ENCODE measurements at places on chromosomes 6 and 20.

GRCh38 chr6:26432627-26433201 is 7.6 kb upstream of the BTN3A3 start:
- DNase-seq: no peak

GRCh38 chr20:4815628-4816027 is 93.9 kb downstream of the PRND start:
- DNase-seq: no peak

DNA sequence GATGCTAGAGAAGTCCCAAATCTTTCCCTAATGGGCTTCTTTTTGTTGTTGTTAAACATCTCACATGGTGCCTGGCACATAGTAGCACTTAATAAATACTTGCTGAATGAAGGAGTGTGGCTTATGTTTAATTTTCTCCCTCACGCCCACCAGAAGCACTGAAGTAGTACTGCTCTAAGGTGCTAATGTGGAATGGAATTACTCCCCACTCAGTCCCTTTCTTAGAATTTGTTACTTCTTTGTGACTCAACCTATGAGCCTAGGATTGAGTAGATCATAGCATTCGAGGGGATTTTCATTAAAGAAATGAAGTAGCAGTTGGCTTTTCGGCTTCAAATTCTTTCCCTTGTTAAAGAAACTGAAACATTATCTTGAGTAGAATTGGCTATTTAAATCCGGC is 192.8 kb downstream of the CLIC5 start:
- no peak for DNase-seq

DNA sequence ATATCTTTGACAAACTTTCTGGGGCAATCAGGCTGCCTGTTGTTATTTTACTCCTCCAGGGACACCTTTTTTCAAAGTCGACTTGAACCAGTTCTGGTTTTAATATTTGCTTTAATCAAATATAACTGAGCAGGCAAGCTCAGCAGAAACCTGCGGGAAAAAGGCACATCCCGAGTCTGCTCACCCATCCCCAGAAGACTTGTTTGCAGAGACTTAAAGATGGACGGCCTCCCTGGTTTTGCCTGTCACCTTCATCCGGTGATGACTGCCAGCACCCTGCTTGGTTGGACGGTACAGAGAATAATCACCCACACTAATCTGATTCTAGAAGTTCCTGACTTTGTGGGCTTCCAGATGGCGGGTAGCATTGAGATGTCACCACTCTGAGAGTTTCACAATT is 36.8 kb downstream of the PPP1R3G start:
- no peak for DNase-seq

DNA sequence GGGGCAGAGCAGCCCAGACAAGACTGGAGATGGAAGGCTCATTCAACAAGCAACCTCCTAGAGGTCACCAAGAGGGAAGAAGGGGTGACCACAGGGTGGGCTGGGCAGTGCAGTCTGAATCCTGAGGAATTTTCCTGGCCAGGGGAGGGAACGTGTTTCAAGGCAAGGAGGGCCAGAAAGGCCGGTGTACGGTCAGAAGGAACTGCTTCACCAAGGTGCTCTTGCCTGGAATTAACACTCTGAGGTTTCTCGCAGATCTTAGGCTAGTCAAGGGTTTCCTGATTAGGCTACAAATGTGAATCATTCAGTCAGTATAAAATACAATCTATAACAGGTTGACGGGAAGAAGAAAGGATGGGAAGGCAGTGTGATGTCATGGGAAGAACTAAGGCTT is 199.3 kb downstream of the LRFN2 start:
- no peak for DNase-seq

- no peak for DNase-seq
Observed at GRCh38 chr6:125267806-125268523, 33.8 kb downstream of the HDDC2 start.

GRCh38 chr6:53358440-53359094 is 9.8 kb upstream of the ELOVL5 start:
- no peak for DNase-seq
